T-helper 9 cell (primary cell): ENCODE measurements at places on chromosomes 2 and 18.

DNA sequence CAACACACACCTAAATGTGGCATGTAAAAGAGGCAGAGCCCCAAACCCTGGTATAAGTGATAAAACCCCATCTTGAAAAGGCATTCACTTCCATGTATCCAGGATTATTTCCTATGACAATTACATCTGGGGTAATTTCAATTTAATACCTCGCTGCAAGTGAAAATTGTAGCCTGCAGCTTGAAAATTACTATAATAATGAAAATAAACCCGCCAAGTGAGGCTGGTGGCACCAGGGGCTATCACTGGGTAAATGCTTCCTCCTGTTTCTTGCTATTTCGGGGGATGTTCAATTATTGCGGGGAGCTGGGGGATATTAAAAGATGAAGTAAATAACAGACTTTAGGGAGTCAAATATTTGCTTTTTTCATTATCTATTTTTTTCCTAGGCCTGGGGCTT lies 159.5 kb upstream of the CAPN13 start:
- DNase-seq: no peak

GRCh38 chr2:33116799-33117198 lies 170.0 kb downstream of the LTBP1 start:
- no peak for DNase-seq

DNA sequence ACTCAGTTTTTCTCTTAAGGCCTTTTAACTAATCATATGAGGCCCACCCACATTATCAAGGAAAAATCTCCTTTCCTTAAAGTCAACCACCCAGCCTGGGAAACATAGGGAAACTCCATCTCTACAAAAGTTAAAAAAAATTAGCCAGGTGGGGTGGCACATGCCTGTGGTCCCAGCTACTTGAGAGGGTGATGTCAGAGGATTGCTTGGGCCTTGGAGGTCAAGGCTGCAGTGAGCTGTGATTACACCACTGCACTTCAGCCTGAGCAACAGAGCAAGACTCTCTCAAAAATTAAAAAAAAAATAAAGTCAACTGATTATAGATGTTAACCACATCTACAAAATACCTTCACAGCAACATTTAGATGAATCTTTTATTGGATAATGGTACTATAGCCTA lies 5.8 kb downstream of the DPYSL5 start:
- DNase-seq: no peak

GRCh38 chr18:79545255-79545654 lies 134.3 kb upstream of the CTDP1 start:
- DNase-seq: no peak

- no peak for DNase-seq
These were observed 5.8 kb upstream of the WNT6 start for GRCh38 chr2:218853766-218854165.

DNA sequence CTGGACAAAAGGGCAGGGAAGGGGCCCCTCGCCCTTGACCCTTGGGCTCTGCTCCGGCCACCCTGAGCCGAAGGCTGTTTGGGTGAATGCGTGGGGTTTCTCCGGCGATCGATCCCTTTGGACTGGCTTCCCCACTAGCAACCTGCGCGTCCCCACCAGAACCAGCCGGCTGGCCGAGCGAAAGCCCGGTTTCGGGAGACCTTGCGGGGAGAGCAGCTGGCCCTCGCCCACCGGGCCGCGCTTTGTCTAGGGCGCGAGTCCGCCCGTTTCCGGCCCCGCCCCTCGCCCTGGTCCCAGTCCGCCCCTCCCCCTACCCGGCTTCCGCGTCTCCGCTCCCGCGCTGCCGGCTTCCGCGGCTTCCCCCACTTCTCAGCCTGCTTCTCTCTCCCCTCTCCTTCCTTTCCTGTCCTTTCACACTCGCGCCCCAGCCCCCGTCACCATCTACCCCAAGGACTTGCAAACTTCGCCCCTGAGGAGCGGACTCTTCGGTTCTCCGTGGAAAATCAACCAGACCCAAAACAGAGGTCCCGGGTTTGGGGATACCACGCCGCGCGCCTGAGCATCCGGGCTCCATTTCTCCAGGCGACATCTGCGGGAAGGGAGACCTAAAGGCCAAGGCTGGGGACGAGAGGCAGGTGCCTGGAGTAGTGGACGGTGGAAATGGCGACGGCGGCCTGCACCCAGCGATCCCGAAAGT lies 48.0 kb upstream of the ATP6V1B1 start:
- DNase-seq: no peak

DNA sequence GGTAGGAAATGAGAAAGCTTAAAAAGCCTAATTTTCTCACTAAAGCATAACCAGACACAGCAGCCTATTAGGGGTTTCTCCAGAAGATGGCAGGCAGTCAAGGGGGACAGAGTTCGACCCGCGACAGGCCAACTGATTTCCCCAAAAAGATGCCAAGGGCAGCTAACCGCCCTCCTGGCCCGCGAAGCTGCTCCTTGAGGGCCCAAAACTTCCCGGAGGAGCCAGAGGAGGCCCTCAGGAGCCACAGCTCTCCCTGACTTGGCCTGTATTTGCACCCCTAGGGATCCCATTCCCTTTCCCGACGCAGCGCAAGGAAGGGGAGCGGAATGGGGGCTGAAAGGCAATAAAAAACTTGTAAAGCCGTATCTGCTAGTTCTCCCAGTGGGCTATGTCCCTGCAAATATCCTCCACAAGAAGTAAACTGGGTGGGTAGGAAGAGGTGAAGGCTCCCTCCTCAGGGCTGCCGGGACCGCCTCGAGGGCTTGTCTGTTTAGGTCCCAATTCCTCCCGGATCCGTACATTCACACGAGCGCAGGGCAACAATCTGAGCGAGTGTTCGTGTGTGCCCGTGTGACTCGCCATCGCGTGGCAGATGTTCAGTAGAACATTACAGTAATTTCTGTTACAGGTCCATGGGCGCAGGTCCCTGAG lies 756 bp upstream of the NAGK start:
- DNase-seq: no peak

DNA sequence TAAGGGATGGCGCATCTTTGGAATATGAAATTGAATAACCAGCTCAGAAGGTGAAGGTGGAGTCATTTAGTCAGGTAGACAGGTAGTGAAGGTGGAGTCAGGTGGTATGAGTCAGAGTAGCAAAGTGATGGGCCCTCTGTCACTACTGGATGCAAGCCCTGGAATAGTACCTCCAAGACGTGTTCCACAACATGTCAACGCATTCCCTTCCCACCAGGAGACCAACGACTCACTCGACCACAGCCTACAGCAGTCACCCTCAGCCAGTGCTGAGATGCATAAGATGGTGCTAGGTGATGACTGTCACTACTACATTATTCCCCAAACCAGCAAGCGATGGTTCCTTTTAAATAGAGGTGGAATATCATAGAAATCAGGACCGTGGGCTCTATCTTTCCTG lies 6.8 kb downstream of the CPLX4 start:
- DNase-seq: no peak
